ENCODE measurements at places on chromosomes 12 and 14.

DNA sequence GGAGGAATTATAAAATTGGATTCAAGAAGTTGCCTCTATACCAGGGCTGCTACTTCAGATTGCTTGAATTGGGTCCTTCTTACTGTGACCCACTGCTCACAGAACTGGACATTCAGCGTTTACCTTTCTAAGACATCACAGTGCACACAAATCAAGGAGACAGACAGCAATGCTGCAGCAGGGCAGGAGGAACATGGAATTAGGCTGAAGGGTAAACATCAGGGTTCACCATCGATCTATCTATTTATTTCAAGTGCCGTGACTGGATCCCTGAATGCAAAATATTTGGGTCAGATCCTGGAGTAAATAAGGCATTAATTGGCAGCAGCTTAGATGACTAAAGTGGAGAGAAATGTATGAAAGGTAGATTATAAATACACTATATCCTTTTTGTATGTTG lies 76.9 kb upstream of the HMGA2 start:
- DNase-seq, result no peak

- no peak for DNase-seq
Observed at GRCh38 chr12:47120736-47121135, 41.0 kb upstream of the AMIGO2 start.

DNA sequence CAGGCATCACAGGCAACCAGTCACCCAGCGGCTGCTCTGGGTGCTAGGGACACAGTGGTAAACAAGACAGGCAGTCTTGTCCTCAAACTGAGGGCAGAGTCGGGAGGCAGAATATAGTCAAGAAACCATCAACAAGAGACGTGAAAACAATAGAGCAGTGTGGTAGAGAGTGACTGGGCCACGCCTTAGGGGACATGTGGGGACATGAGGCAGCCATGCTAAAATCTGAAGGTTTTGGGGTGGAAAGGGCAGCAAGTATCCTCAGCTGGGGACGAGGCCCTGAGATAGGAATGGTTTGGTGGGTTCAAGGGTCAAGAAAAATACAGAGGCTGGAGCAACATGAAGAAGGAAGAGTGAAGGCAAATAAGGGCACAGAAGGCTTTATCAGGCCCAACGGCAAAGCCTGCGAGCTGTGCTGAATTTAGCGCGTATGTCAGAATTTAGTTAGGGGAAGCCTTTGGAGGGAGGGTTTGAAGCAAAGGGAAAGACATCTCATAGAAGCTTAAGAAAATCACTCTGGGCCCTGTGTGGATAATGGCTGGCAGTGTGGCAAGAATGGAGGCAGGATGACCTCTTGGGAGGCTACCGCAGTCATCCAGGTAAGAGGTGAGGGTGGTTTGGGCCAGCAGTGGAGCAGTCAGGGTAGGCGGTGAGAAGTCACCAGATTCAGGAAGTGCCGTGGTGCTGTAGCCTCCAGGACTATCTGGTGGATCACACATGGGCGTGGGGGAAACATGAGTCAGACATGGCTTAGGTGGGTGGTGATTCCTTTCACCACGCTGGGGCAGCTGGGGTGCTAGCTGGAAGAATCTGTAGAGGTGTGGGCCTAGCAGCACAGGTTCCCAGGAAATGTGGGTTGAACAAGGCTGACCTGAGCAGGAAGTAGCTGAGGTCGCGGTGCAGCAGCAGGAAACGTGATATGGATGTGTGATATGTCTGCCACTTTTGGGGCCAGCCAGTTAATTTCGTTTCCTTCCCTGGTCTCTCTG lies 3.0 kb downstream of the EVL start:
- DNase-seq, result peak; percentile 63

GRCh38 chr14:89444516-89445125 lies 27.6 kb upstream of the FOXN3 start:
- DNase-seq, result no peak

- peak; percentile 80 for DNase-seq
Observed at GRCh38 chr14:73743431-73743931, 29.3 kb upstream of the PNMA1 start.

GRCh38 chr12:107318806-107319532 lies 225.6 kb upstream of the CRY1 start:
- peak; percentile 65 for DNase-seq

Data from lung microvascular endothelial cell (primary cell).